Epithelial cell of proximal tubule (primary cell): ENCODE measurements at places on chromosomes 2 and 18. TPM values are rescaled to one million over a fixed set of nuclear protein-coding genes. Genes with fewer than 3 reads are reported as not detected.

The PIEZO2 gene
- total RNA-seq: 0.07 and 7.5 TPM in 2 replicates

The NMUR1 gene
- total RNA-seq: not detected in 2 replicates

The ALK gene
- total RNA-seq: under 0.01 TPM in 1 of 2 replicates, not detected in the other

The CPS1 gene
- 2.2 and 2.8 TPM in 2 replicates for total RNA-seq

The PID1 gene
- 0.69 and 1.9 TPM in 2 replicates for total RNA-seq

The GAD1 gene
- total RNA-seq: 0.36 and 5.6 TPM in 2 replicates

The KANSL1L gene
- 3.5 and 5.6 TPM in 2 replicates for total RNA-seq

The SMC6 gene
- 21.4 and 24.2 TPM in 2 replicates for total RNA-seq

The ANKRD53 gene
- 0.58 and 0.75 TPM in 2 replicates for total RNA-seq

The C2orf80 gene
- total RNA-seq: not detected in 2 replicates

The SKA1 gene
- 23.9 and 34.2 TPM in 2 replicates for total RNA-seq

The FAHD2B gene
- 8.4 and 12.2 TPM in 2 replicates for total RNA-seq

The NGEF gene
- total RNA-seq: 4.2 and 8.6 TPM in 2 replicates

The SETBP1 gene
- 0.65 and 2.4 TPM in 2 replicates for total RNA-seq

The SMCHD1 gene
- total RNA-seq: 25.9 and 32.8 TPM in 2 replicates

The CFC1 gene
- not detected in 2 replicates for total RNA-seq

The DLX2 gene
- 0.12 TPM in 1 of 2 replicates, not detected in the other for total RNA-seq

The ZNF892 gene
- total RNA-seq: 3.4 and 7.1 TPM in 2 replicates

The TTR gene
- not detected in 2 replicates for total RNA-seq

The VAMP5 gene
- 25.0 and 28.9 TPM in 2 replicates for total RNA-seq

The CBLN2 gene
- 0.07 TPM in 1 of 2 replicates, not detected in the other for total RNA-seq

The KANSL3 gene
- 24.0 and 30.8 TPM in 2 replicates for total RNA-seq

The ACP1 gene
- total RNA-seq: 100 and 111 TPM in 2 replicates

The CD8A gene
- not detected in 2 replicates for total RNA-seq
